Left hindlimb (tissue), 1 donor: ENCODE measurements at places on chromosomes 12 and 14.
A peak's percentile ranks its signal among the peaks of the same experiment; 100 is the strongest.

DNA sequence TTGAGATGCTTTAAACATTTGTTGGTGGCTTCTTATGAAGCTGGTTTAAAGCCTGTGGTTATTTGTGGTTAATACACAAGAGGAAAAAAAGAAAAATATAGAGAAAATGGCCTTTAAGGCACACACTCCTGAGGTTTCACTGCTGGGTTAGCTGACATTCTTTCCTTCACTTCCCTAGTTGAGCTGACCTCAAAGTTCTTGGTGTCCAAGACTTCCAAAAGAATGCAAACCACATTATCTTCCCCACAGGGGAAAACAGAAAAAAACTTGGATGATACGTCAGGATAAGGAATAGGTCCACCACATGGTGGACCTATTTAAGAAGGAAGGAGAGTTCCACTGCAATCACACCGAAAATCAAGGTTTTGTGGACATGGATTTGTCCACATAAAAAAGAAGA is 94.3 kb downstream of the SLC25A21 start:
- DNase-seq, result no peak

DNA sequence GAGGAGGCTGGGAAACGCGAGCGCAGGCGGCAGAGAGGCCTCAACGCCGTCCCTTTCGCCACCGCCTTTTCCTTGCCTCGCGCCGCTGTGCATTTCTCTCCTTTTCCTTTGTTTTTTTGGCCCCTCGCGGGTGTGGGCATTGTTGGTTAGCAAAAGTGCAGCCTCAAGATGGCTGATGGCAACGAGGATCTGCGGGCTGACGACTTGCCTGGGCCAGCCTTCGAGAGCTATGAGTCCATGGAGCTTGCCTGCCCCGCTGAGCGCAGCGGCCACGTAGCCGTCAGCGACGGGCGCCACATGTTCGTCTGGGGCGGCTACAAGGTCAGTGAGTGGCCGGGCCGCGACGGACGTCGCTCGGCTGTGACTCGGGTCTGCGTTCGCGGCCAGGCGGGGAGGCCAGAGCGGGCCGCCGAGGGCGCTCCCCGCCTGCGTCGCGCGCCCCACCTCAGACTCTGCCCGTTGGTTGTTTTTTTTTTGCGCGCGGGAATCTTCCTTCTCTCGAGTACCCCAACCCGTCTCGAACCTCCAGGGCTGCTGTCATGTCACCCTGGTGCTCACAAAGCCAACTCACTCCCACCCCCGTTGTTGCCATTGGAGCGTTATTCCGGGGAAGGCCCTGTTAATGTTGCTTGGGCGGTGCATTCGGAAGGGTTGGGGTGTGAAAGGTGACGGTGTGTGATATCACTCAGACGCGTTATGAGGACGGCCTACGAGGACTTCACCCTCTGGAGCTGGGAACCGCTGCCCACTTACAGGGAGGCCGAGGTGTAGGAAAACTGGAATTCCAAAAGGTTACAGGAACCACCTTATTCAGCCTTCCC is 558 bp downstream of the KLHDC2 start:
- DNase-seq, result peak; percentile 66

DNA sequence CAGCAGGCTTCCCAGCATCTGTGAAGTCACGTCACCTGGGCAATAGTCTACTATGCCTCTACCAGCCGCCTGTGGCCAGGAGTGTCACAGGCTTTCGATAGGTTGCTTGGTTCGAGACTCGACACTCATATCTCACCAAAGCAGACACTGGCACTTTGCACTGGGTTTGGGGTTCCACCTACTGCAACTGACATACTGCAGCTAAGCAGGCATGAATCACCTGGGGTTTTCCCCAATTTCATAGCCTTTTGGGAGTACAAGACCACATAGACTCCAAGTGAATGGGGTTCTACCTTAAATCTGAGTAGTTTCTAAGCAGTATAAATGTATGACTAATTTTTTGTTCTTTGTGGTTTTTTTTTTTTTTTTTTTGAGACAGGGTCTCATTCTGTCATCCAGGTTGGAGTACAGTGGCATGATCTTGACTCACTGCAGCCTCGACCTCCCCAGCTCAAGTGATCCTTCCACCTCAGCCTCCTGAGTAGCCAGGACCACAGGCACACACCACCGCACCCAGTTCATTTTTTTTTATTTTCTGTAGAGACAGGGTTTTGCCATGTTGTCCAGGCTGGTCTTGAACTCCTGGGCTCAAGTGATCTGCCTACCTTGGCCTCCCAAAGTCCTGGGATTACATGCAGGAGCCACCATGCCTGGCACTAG is 32.1 kb downstream of the DMAC2L start:
- no peak for DNase-seq

DNA sequence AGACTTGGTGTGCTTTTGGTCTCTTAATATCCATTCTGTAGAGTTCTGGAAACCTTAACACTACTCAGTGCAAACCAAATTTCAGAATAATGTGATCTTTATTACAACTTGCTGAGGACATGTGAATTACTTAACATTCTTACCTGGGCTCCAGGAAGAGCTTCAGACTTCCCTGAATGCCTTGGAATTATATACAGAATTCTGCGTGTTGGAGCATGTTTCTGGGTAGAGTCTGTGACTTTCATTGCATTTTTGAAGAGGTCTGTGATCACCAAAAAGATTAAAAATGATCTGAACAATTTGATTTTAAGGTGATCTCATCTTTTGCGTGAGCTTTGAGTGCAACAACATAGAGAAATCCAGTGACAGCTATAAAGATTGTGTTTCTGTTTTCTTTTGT is 35.4 kb downstream of the ZDHHC17 start:
- DNase-seq, result no peak

DNA sequence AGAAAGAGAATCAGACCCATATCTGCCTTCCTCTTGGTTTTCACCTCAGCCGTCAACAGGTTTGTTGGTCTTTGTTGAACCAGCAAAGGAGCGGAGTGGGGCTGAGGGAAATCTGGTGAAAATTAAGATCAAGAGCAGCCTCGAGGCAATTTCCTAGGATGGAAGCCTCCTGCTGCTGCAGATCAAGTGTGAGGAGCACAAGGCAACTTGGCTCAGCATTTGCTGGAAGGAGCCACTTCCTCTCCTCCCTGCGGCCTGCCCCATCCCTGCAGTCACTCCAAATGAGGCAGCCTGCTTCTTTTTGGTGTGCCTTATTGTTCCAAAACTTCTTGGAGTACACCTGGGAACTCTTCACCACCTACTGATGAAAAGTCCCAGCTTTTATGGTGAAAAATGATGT is 4.9 kb downstream of the TC2N start:
- DNase-seq, result no peak

- DNase-seq, result no peak
These were observed 182.4 kb upstream of the CCND2 start for GRCh38 chr12:4091016-4091743.

- DNase-seq, result no peak
These were observed 69.0 kb upstream of the CAPRIN2 start for GRCh38 chr12:30823764-30824163.

DNA sequence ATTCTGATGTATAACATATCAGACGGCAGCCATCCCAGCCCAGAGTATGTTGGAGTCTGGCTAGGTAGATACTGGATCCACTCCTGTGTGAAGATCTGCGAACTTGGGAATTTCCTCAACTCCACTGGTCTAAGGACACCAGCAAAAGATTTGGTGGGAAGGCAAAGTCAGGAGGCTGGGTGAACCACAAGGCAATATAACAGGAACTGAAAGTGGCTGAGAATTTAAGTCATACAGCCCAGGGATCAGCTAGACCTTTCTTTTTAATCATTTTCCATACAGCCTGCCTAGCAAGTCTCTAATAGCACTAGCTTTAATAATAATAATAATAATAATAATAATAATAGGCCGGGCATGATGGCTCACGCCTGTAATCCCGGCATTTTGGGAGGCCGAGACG is 34.8 kb downstream of the BRAP start:
- DNase-seq, result no peak

DNA sequence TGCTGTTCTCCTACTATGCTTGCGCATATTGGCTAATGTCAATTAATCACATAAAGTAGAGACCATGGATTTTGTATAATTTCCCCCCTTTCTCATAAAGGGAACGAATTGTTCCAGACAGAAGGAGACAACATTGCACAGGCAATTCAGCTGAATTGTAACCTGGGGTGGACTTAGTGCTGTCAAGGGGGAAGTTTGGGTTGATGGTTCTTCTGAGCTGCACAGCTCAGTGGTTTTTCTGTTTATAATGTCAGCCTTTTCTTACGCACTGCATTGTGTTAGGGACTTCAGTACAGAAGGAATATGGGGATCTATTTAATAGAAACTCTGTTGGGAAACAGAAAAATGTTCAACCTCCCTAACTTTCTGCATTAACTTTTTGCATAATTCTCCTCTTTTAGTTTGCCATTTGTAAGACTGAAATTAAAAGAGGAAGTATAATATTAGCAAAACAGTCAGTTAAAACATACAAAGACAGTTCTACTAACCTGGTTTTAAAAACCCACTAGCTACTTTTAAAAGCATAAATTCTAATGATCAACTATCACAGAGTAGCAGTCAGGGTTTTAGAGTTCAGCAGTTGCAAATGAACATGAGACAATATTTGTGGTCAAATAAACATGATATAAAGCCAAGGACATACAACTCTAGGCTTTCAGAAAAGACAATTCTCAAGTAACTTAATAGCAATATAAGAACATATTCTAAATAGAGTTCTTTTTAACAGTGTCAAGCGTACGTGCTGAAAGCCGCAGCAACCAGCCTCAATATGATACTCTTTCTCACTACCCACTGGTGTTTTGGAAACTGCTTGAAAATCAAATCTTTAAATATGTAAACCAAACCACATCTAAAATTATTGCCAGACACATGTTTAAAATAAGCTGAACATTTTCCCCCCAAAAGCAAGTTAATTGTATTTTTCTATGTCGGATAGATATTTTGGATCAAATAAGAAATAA is 393.0 kb downstream of the FSCB start:
- no peak for DNase-seq

- DNase-seq, result no peak
These were observed 93.8 kb downstream of the SLC38A6 start for GRCh38 chr14:61074852-61075251.

DNA sequence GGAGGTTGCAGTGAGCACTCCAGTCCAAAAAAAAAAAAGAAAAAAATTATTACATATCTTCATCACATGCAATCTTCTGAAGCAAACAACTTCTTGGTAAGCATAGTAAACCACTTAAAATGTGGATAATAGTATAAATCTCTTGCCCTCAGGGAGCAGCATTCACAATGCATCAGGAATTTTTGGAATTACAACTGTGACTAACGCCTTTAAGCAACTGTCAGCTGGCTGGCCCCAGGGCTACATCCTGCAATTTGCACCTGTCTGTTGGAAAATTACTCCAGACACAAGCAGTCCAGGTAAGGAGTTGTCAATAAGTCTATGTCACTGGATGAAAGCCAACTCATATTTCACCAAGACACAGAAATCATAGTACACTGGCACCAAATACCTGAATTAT is 5.5 kb upstream of the SLC7A7 start:
- DNase-seq, result no peak

DNA sequence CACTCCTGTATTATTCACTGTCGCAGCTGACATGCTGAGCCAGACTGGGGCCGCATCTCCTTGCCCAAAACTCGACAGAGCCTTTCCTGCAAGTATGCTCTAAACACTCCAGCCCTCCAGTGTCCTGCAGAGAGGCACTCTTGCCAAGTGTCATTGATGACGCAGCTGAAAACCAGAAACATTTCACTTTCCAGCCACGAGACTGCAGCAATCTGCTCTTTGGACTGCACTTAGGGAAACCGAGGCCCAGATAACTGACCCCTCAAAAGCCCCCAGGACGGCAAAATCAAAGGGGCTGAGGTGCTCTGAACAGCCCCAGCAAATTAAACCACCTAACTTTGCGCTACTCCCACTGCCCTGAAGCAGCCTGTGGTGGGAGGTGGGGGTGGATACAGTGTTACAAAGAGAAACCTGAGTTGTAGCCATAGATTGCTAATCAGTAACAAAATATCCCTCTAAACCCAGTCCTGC is 2.6 kb downstream of the CCDC85C start:
- DNase-seq, result no peak

GRCh38 chr12:132171293-132171967 is 27.2 kb downstream of the NOC4L start:
- DNase-seq, result no peak

DNA sequence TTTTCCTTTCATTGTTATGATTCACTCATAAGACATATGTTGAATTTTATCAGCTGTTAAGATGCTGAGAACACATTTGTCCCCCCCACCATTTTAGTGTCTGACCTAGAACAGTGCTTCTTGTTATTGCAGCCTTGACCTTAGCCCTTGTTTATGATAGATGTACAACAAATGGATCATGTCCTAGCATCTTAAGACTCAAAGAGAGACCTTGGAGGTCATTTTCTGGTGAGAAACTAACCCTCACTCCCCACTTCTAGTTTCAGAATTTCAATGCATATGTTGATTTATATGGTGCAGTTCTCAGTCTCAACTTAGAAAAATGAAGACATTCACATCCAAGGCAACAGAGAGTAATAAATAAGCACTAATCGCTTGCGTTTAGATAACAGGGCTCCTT is 391.2 kb downstream of the AEBP2 start:
- DNase-seq, result no peak

DNA sequence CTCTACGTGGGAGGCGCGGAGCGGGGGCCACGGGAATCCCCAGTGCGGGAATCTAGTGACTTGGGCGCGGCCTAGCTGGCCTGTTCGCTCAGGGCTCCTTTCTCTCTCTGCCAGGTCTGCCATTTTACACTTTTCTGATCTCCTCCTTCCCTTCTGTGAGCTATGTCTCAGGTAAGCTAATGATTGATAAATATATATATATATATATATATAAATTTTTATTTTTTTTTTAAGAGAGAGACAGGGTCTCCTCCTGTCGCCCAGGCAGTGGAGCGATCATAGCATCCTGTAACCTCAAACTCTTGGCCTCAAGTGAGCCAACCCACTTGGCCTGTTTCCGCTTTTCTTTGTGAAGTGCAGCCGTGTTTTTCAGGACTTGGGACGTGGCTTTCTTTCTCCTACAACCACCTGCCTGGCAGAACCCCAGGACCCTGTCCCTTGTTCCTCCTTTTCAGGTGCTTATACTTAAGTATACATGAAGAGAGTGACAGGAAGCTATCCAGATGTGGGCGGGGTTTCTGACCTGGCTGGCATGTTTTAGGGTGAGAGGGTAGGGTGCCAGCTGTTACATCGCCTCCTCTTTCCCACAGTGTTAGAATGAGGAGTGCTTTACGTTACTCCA is 547 bp downstream of the ZNF140 start:
- no peak for DNase-seq

DNA sequence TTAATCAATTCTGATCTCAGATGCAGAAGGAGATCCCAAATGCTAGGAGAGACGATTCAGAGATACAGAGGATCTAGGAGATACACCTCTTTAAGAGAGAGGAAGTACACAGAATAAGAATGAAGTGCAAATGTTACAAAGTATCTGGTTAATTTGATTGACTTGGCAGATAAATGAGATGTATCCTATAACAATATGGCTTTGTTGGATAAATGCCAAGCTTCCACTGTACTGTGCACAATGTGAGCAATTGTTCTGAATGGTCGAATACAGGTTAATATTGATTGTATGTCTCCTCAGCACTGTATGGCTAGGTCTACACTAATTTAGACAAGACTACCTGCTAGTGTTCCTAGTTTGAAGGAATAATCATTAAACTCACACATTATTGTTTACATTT is 119.6 kb upstream of the PTPRB start:
- DNase-seq, result no peak
